Suppressor macrophage treated with lipopolysaccharide for 1 hour (primary cell): ENCODE measurements at places on chromosomes 12 and 14.

- DNase-seq, result peak; percentile 58
Measured at GRCh38 chr12:55467836-55468235, 2.1 kb downstream of the OR6C70 start.

DNA sequence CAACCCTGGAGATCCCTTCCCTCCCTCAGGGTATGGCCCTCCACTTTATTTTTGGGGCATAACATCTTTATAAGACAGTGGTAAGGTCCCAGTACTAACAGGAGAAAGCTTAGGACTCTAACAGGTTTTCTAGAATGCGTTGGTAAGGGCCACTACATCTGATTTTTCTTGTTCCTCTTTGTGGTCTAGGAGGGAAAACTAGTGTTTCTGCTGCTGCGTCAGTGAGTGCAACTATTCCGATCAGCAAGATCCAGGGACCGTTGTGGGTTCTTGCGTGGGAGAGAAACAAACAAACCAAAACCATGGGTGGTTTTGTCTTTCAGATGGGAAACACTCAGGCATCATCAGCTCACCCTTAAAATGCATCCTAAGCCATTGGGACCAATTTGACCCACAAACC, 123.6 kb upstream of the SLC16A7 start:
- peak; percentile 90 for DNase-seq

GRCh38 chr12:124044809-124045321, 71.8 kb downstream of the ZNF664 start:
- DNase-seq, result no peak

DNA sequence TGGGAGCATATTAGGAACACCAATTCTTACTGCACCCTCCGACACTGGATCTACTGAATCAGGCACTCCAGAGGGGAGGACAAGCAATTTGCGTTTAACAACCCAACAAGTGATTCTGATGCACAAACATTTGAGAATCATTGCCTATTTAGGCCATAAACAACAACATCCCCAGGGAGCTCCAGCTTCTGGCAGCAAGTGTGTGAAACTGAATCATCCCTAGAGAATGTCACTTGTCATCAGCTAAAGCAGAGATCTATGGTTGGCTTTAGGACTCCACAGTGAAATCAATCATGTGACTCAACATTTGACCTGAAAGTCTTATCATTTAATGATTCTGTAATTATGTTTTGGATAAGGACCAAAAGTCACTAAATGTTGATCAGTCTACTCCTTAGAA, 505.0 kb upstream of the FLRT2 start:
- DNase-seq, result no peak

GRCh38 chr12:46627686-46628085, 198.1 kb downstream of the SLC38A4 start:
- DNase-seq, result no peak

DNA sequence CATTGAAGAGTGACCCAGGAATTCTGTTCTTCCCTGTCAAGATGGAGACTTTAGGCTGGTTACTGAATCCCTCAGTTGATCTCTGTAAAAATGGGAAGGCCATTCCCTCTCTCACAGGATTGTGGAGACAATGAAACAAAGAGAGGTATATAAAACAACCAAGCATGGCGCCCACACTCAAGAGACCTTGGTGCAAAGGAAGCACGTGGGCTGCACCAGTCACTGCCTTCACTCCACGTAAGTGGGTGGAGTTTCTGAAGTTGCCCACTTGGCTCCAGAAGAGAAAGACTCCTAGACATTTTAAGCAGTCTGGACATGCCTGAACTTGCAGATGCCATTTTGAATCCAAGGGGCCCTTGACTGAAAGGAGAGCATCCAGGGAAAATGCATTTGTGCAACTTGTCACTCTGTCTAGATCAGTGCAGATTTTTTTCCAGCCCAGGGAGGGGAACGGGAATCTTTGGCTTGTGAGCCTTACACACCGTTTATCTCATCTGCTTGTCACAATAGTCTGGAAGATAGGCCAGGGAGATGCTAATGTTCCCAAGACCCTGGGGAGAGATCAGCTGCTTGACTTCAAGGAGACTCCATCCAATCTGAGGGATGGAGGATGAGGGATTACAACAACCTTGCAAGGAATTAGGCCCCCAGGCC, 96.9 kb upstream of the TBX3 start:
- DNase-seq, result no peak

DNA sequence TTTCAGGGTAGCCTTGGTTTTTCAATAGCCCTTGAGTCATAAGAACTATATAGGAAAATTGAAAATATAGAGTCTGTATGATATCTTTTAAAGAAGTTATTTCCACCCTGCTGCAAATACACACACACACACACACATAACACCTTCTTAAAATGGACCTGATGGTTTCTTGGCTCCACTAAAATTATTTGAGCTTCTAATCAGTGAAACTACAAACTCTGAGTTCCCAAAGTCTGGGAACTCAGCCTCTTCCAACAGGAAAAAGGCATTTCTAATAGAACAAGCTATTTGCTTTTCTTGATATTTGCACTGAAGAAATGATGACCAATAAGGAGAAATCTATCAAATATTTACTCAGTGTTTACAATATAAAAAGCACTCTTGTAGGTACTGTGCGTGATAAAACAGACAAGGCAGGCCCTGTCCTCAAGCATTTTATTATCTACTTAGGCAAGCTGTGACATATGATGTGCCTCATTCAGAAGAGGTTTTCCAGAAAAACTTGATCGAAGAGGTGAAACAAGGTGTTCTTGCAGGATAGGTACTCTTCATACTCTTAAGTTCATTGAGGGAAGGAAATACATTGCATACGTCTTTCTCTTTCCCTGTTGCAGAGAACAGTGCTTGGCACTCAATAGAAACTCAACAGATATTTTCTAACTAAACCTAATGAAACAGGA, 88.6 kb downstream of the MGST1 start:
- DNase-seq, result no peak

- DNase-seq, result no peak
Measured at GRCh38 chr14:24804552-24805212, 170.7 kb upstream of the GZMB start.

- DNase-seq, result peak; percentile 53
Measured at GRCh38 chr14:54483846-54484245, 4.9 kb downstream of the GMFB start.

GRCh38 chr14:64229489-64229888, 64.7 kb downstream of the ESR2 start:
- DNase-seq, result no peak

- DNase-seq, result peak; percentile 14
Measured at GRCh38 chr14:23578560-23579310, at the start of gene JPH4. Gene JPH4 (minus strand): TSS chr14:23578790. CDS start chr14:23577453, 1,337 bp downstream.

DNA sequence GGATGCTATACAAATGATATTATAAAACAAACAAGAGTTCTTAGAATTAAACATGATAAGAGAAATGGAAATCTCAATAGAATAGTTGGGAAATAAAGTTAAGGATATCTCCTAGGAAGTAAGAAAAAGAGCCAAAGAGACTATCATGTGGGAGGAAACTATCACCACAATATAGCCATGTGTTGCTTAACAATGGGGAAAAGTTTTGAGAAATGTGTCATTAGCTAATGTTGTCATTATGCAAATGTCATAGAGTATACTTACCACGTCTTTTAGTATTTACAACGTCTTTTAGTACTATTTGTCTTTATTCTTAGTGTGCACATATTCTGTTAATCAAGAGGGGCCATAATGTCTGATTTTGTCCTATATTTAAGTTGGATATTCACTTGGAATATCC, 58.7 kb downstream of the ZNF641 start:
- peak; percentile 25 for DNase-seq

DNA sequence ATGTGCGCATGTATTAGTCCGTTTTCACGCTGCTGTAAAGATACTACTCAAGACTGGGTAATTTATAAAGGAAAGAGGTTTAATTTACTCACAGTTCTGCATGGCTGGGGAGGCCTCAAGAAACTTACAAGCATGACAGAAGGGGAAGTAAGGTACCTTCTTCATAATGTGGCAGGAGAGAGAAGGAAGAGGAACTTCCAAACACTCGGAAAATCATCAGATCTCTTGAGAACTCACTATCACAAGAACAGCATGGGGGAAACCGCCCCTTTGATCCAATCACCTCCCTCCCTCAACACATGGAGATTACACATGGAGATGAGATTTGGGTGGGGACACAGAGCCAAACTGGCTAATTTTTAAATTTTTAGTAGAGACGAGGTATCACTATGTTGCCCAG, 41.8 kb upstream of the SNX6 start:
- DNase-seq, result peak; percentile 12

DNA sequence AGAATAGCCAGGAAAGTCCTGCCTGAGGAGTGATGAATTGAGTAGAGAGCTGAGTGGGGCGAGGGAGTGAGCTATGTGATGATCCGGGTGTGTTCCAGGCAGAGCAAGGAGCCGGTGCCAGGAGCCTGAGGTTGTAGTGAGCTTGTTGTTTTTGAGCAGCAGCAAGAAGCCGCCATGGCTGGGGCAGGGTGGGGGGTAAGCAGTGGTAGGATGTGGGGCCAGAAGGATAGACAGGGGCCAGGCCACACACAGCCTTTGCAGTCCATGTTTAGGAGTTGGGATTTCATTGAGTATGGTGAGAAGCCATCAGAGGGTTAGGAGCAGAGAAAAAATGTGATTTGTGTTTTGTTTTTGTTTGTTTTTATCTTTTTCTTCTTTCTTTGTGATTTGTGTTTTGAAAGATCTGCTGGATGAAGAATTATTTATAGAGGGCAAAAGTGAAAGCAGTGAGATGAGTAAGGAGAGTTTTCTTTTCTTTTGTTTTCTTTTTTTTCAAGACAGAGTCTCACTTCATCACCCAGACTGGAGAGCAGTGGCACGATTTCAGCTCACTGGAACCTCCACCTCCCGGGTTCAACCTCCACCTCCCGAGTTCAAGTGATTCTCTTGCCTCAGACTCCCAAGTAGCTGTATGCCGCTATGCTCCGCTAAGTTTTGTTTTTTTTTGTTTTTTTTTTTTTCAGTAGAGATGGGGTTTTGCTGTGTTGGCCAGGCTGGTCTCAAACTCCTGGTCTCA, 92.3 kb upstream of the BCAT1 start:
- DNase-seq, result no peak

- no peak for DNase-seq
Measured at GRCh38 chr12:67543021-67543770, 105.3 kb upstream of the DYRK2 start.

DNA sequence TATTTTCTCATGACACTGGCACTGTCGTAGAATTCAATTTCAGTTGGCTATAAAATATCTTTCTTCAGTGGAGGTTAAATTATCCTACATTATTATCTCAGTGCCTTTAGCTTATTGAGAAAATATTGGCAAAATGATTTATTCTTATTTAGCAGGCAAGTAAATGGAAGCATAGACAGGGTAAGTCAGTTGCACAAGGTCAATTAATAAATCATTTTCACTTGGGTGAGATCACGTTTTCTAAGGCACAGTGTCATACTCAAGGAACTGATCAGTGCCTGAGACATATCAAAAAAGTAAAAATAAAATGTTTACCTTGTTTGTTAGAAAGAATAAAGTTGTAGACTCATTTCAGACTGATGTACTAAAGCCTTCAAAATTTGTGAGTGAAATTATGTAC, 95.0 kb downstream of the ACSS3 start:
- no peak for DNase-seq

DNA sequence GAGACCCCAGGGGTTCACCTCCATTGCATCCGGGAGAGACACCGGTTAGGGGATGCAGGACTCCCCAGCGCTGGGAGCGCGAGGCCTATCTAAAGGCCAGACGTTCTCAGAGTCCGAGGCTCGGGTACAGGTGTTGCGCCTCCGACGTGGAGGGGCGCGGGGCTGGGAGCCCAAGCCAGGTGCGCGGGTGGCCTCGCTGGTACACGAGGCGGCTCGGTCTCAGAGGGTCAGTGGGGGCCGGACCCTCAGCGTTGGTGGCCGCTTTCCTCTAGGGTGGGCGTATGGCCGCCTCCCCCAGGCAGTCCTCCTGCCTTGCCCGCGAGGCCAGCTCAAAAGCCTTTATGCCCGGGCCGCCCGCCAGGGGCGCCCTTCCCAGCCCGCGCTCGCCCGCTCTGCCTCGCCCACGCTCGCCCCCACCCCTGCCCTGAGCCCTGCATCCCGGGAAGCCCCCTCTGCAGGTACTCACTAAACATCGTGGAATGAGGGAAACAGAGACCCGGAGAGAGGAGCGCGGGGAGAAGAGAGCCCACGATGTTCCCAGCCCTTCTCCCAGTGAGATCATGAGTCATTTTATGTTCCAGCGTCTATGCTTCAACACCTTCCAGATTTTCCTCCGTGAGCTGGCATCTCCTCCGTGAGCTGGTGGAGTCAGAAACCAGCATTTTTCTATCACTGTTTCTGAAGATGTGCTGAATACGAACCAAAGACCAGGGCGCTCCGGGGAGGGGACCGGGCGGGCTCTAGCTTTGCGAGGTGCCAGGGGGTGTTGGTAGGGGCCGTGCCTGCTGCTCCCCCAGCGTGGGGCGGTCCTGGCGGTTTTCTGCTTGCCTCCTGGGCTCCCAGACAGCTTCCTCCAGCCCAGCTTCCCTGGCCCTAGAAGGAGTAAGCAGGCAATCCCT, 73.8 kb downstream of the DIO3 start:
- no peak for DNase-seq

DNA sequence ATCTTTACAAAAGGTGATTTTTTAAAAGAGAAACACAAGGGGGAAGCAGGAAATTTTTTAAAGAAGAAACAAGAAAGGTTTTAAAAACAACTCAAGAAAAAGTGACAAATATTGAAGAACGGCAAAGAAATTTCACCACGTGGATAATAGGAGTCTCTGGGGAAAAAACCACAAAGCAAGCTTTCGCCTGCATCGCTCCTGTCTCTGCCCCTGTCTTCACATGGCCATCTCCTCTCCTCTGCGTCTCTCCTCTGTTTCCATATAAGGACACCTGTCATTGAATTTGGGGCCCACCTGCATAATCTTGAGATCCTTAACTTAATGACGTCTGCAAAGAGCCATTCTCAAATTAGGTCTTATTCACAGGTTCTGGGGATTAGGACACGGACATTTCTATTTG, 175.8 kb downstream of the ETV6 start:
- DNase-seq, result no peak

DNA sequence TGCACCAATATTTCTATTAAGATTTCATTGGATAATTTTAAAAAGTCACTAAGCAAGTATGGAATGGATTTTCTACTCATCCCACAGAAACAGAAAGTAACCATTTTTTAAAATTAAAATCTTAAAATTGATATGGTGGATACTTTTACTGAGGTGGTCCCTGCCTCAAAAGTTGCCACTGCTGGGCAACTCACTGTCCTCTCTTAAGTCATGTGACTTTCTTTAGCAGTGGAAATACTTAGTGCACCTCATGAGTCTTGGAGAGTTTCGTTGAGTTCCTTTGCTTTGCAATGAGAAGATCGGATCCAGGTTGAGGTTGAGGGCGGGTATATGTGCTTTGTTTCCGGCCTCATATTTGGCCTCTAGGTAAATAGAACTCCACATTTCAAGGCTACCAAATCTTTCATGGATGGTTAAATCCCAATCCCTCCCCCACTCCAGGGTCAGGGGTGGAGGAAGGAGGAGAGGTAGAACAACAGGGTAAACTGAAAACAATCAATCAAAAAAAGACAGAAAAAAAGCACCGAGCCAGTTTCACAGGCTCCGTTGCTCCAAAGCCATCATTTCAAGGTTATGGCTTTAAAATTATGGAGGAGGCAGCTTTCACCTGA, 39.5 kb upstream of the DUSP6 start:
- DNase-seq, result no peak
